Stimulated activated CD8-positive, alpha-beta memory T cell treated with anti-CD3 and anti-CD28 coated beads, Interleukin-4, amount 100 ng/mL, for 1 hour (primary cell): ENCODE measurements at places on chromosomes 3 and 15.

- DNase-seq: no peak
These were observed 84.3 kb downstream of the MECOM start for GRCh38 chr3:169579116-169579710.

DNA sequence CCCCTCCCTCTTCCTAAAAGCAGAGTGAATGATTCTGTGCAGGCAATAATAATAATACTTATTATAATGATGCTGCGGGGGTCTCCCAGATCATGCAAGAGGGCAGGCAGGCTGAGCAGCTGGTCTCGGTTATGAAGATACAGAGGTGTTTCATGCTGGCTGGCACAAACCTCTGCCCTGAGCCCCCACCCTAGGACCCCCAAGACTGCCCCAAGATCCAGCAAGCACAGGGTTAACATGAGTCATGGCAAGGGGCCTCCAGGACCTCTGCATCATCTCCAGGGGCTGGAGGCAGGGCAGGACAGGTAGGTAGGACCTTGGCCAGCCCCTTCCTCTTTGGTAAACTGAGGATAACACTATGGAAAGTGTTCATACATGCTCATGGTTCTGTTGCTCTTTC, 2.7 kb downstream of the MGLL start:
- no peak for DNase-seq

- no peak for DNase-seq
These were observed 316.1 kb upstream of the TPM1 start for GRCh38 chr15:62726461-62726860.

- no peak for DNase-seq
These were observed 66.0 kb downstream of the FLNB start for GRCh38 chr3:58074116-58074715.

GRCh38 chr3:149266736-149267135, 45.1 kb upstream of the CP start:
- no peak for DNase-seq

GRCh38 chr3:156787926-156788663, 38.1 kb upstream of the LEKR1 start:
- no peak for DNase-seq

DNA sequence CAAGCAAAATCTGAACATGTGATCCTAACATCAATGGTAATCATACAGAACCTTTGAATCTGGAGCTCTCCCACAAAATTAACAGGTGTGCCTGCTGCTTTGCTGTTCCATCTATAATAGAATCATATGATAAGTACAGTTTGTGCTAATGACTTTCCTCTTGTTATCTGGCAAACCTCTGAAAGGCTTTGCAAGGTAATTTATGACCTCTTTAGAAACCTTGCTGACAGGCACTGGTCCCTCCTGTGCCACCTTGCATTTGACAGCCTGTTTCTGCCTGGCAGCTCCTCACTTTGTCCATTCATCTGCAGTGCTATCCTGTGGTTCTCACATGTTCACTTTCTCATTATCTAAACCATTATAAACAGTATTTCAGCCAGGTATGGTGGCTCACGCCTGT, 10.2 kb upstream of the HTR3C start:
- no peak for DNase-seq

GRCh38 chr3:62601238-62602070, 228.1 kb upstream of the FEZF2 start:
- no peak for DNase-seq

DNA sequence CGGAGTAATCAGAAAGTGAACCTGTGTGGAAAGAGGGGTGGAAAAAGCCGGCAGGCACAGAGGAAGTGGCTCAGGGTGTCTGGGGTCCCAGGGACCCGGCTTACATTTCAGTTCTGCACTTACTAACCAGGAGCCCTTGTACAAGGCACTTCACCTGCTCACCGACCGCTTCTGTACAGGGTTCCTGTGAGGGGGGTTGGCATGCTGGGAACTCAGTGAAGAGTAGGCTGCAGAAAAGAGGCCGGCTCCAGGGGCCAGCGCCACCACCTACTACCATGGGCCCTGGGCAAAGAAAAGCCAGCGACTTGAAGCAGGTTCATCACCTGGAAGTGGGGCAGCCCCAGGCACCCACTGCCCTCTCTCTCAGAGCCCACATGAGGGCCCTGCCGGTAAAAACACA, 6.2 kb downstream of the STIMATE start:
- DNase-seq: no peak

DNA sequence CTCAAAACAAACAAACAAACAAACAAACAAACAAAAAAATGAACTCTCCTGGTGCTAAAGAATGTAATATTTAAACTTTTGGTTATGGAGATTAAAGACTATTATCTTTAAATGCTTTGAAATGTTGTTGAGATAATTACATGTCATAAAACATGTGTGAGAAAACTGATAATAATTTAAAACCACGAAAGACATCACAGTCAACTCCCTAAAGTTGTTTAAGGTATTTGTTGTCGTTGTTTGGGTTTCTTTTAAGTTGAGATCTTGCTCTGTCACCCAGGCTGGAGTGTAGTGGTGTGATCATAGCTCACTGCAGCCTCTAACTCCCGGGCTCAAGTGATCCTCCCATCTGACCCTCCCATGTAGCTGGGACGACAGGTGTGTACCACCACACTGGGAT, 12.0 kb downstream of the EFCAB12 start:
- DNase-seq: no peak

DNA sequence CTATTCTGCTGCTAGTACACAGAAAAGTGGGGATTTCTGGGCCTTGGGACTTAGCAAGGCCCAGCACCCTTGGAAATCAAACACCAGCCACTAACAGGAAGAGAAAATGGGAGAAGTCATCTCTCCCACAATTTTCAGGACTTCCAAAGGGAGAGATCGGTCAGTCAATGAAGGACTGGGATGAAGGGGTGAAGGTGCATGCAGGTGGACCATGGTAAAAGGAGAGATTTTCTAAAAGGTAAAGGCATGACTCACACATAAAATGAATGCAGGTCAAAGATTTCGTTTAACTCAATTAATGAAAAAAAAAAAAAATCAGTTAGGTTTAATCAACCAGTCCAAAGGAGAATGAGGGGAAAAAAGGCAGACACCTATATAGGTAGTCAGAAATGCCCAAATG, 176.4 kb upstream of the PROK2 start:
- DNase-seq: no peak

- no peak for DNase-seq
These were observed 84.6 kb downstream of the PEAK1 start for GRCh38 chr15:77335298-77335697.

- no peak for DNase-seq
These were observed 6.8 kb downstream of the ANXA2 start for GRCh38 chr15:60390871-60391501.

DNA sequence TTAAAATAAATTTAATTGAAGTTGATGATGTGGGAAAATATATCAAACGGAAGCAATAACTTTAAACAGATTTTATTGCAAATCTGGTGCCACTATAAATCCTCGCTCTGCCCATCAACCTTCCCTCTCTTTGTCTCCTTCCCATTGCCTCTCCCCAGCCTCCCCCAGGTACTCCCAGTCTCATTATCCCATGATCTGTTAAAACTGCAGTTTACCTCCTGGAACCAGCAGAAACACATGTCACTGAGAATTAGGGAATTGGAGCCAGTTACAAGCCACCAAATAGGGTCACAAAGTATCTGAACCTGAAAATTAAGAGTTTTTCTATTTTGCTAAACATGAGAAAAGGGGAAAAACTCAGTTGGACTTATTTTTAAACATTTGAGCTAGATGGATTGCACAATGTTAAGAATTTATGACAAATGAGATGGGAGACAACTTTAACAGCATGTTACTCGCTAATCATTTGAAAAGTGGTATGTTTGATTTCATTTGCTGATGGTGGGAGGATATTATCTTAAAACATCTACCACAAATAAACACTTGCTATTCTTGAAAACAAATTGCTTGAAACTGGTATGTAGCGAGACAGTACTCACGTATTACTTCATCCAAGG, 2.4 kb downstream of the PLCH1 start:
- no peak for DNase-seq

GRCh38 chr3:73378207-73378606, 246.5 kb downstream of the PDZRN3 start:
- DNase-seq: no peak

DNA sequence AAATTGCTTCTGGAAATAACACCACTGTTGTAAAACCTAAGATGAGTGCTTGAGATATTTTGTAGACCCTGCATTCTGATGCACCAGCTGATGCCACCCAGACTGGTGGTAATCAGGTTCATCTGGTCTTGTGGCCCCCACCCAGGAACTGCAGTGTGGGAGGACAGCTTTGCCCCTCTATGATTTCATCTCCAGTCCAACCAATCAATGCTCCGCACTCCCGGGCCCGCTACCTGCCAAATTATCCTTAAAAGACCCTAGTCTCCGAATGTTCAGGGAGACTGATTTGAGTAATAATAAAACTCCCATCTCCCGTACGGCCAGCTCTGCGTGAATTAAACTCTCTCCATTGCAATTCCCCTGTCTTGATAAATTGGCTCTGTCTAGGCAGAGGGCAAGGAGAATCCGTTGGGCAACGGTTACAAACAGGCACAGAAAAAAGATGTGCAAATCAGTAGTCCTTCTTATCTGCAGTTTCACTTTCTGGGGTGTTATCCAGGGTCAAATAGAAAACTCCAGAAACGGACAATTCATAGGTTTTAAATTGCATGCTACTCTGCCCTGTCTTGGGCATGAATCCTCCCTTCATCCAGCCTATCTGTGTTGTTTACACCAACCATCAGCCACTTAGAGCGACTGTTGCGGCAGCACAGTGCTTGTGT, 29.2 kb upstream of the TRPM1 start:
- DNase-seq: no peak

- no peak for DNase-seq
These were observed 23.3 kb upstream of the GABRR3 start for GRCh38 chr3:98058244-98058960.

GRCh38 chr15:26864664-26865191, 2.1 kb upstream of the GABRA5 start:
- DNase-seq: no peak

- no peak for DNase-seq
These were observed 994 bp downstream of the MESP1 start for GRCh38 chr15:89749951-89750559.

DNA sequence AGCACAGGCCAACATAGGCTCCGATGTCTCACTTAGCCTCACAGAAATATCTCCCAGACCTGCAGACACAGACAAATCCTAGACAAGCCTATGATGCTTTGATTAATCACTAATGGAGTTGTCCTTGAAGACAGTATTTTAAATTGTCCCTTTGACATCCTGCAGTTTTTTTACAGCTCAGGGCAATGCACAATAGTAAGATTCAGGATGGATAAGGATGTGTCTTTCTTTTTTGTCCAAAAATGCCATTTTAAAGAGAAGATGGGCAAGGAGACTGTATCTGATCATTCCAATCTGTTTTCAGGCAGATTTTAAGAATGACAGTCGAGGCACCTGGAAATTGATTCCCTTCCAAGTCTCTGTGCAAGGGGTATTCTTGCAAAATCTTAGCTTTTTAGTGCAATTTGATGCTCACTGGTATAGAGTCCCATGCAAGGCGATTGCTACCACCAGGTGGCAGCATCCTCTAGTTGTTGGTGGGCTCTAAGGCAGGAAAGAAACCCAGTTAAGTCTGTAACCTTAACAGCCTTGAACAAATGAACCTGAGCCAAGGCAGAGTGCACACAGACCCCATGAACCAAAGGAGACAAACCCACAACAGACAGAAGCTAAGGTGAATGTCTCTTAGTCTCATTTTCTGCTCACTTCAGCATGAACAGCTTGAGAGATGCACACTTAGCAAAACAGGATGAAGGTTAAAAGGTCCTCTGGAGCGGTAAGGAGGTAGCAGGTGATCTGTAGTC, 51.2 kb upstream of the MINAR1 start:
- DNase-seq: peak; percentile 54

DNA sequence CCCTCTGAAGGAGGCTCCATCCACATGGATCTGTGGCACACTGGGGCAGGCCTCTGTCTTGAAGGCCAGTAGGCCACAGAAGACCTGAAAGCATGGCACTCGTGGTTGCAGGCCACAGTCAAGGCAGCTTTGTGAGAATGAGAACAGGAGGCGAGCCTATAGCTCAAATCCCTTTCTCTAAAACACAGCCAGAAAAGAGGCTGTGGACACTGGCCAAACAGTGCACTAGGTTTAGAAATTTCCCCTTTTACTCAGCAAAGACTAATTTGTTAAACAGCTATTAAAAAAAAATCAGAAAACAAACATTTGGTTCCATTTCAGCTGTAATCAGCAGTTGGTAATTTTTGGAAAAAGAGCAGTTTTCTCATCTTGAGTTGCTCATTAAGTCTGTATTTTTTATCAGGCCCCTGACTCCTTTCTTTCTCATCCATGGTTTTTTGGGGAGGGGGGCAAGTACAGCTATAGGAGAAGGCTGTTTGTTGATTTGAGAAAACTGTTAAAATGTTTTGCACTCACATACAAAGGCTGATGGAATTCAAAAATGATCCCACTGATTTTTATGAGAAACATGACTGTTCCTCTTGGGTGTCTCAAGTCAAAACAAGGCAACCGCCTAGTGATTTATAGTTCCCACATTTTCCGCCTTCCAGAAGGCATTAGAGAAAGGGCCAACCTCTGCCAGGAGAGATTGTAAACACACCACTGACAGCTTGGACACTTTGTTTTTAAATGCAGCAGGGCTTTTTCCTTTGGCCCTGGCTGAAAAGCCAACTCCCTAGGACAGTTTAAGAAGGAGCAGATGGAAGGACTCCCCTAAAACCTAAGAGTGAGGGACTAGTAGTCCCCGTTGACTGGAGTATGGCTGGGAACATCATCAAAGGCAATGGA, 28.1 kb downstream of the PARP16 start:
- DNase-seq: no peak

DNA sequence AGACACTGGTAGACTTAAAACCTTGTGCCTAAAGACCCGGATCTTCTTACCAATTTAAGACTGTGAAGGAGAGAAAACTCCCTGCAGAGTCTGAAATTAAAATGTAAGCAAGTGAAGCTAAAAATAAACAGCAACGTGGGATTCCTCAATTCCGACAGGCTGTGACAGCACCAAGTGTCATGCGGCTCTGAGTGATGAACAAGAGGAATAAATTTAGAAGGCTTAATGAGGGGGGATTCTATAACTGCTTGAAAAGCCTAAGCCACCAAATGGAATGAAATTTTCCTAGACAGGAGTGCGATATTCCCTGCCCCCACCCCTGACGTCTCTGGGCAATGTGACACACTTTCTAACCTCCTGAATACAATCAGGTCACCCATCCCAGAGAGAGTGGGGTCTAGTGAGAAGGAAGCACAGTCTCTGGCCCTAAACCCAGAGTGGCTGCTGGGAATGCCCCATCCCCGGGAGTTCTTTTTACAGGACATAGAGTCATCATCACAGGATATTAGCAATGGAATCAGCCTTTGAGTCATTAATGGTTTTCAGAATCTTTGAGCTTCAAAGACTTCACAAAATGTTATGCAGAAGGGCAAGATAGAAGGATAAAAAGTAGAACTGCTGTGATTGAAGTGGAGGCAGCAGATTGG, 114.3 kb downstream of the EDEM1 start:
- DNase-seq: no peak

GRCh38 chr15:80509800-80510199, 105.6 kb downstream of the ARNT2 start:
- no peak for DNase-seq

DNA sequence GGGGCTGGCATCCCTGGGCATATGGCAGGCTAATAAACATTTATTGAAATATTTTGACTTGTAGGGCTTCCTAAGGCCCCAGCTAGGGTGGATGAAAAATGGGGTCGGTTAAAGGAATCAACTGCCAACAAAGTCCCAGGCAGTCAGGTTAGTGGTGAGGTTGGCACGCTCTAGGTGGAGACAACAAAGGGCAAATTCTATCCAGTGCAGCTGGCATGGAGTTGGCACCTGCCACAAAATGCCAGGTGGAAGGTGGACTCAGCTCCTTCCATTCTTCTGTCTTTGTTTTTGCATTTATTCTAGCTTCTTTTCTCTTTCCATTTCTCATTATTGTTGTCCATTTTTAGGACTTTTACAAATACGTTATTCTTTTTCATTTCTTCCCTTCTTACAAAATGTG, 31.0 kb downstream of the LCMT2 start:
- no peak for DNase-seq
